ENCODE measurements at places on chromosomes 2 and 18.

DNA sequence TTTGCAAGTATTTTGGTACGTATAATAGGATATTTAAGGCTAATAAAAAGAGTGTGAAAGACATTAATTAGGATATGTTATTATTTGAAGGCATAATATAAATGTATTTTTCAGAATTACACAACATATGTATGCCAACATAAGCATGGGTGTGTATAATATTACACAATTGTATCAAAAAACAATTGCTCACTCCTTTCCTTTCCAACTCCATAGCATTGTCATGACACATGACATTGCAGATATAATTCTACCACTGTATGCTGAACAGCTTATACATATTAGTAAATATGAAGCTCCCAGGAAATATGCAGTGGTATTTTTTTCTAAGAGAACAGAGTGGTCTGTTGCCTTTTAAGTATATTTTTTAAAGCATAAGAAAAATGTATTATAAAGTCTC is 593.1 kb downstream of the TMX3 start:
- peak; percentile 38 for ATAC-seq

- no peak for ATAC-seq
These were observed 246.1 kb downstream of the NRXN1 start for GRCh38 chr2:50785816-50786215.

- ATAC-seq = no peak
These were observed 228.7 kb downstream of the TXNL1 start for GRCh38 chr18:56409736-56410135.

GRCh38 chr2:20674974-20675679 is 8.2 kb downstream of the GDF7 start:
- peak; percentile 45 for ATAC-seq

- no peak for ATAC-seq
These were observed 403 bp downstream of the MAP2 start for GRCh38 chr2:209424199-209424701.

DNA sequence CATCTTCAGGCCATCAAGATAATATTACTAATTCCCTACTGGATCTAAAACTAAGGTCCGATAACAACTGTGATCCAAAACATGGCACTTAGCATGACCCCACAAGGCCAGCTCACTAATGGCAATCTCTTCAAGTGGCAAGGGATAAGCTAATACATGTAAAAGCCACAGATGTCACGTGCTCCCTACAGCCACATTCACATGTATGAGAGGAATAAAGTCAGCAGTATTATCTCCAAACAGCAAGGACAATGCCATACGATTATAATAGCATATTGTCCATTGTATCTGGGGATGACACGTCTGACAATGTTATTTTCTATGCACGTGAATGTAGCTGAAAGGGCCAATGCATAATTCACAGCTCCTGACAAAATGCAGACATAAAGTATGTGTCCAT is 56.0 kb downstream of the KLF7 start:
- ATAC-seq = no peak

DNA sequence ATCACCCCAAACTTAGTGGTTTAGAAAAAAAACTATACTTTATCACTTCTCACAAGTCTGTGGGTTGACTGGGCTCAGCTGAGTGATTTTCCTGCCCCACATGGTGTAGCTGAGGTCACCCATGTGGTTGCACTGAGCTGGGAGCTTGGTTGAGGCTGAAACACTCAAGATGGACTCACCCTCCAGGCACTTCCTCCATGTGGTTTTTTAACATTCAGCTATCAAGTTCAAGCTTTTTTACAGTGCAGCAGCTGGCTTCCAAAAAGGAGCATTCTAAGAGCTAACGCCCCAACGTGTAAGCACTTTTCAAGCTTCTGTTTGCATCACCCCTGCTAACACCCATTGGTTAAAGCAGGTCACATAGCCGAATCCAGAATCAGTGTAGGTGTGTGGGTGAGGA is 105.9 kb upstream of the CREB1 start:
- no peak for ATAC-seq

GRCh38 chr18:47490882-47491281 is 239.4 kb upstream of the SKOR2 start:
- no peak for ATAC-seq

GRCh38 chr2:47819834-47820233 is 36.9 kb downstream of the MSH6 start:
- no peak for ATAC-seq

DNA sequence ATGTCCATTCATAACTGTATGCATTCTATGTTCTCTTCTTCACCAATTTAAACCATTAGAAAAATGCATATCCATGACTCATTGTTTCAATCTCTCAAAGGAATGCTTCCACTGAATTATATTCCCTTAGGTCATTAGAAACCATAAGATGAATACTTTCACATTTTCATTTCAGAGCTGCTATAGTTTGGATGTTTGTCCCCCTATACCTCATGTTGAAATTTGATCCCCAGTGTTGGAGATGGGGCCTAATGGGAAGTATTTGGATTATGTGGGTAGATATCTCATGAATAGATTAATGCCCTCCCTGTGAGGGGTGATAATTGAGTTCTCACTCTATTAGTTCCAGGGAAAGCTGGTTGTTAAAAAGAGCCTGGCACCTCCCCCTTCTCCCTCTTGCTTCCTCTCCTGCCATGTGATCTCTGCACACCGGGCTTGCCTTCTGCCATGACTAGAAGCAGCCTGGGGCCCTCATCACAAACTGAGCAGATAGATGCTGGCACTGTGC is 35.7 kb downstream of the THUMPD2 start:
- no peak for ATAC-seq

DNA sequence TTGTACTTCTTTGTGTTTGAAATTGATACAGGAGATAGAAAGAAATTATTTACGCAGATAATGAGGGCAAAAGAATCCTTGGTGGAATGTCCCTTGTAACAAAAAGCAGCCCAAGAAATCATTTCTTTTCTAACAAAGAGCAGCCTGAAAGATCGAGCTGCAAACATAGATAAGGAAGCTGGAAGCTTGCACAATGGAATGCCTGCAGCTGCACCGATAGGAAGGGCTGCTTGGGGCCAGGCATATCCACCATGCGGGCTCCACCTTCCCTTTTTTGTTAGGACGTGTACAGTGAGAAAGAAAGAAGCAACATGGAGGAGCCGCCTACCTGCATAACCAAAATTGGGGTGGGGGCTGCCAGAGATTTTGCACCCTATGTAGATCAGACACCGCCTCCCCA is 568.7 kb downstream of the METTL4 start:
- ATAC-seq = no peak

GRCh38 chr2:37635504-37636380 is 35.7 kb downstream of the CDC42EP3 start:
- ATAC-seq = peak; percentile 92

DNA sequence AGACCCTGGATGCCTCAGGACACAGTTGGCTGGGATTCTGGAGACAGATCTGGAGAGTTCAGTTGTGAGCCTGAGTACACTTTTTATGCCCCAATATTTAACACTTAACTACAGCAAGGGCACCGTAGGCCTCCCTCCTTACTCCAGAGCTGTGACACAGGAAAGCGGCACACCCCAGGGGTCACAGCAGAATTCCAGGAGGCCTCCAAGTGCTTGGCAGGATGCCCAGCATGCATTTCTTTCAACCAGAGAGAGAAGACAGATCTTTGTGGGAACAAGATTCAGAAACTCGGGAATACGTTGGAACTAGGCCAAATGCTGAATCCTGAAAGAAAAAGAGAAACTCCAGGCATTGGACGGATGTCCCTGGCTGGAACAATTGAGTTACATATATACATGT is 199.2 kb upstream of the NT5C1B start:
- no peak for ATAC-seq

- ATAC-seq = no peak
These were observed 94.8 kb upstream of the SPATS2L start for GRCh38 chr2:200211643-200212042.

GRCh38 chr2:216015722-216016464 is 2.5 kb upstream of the MREG start:
- no peak for ATAC-seq

- no peak for ATAC-seq
These were observed 2.9 kb upstream of the TLX2 start for GRCh38 chr2:74511104-74511989.

DNA sequence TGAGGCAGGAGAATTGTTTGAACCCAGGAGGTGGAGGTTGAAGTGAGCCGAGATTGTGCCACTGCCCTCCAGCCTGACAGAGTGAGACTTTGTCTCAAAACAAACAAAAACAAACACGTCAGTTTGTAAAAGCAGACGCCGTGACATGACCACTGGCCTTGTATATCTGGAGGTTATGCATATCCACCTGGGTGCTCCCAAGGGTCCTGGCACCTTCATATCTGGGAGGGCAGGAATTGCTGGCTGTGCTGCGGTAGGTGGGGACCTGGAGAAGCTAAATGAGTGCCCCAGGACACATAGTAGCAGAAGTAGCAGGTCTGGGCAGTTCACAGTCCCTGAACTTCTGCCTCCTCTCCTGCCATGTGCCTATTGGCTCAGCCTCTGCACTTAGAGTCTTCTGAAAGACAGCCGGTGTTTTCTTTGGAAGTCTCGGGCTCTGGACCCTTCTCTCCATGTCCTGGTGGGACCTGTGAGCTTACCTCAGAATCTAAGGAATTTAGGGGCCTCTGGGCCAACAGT is 30.9 kb upstream of the IL1R2 start:
- peak; percentile 24 for ATAC-seq

DNA sequence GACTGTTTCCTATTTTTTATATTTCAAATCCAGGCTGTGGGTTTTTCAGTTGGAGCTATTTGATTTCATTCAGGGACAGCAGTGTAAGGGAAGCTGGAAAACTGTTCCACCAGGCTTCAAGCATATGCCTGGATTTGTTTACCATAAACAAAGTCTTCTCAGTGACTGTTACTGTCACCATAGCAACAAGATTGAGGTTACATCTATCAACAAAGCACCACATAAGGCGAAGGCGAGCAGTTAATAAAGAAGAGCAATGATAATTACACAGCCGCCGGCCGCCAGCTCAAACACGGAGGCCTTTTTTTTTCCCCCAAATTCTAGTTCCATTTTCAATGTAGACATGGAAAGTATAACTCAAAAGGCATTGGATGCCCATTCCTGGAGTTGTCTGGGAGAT is 553.7 kb upstream of the SYT4 start:
- ATAC-seq = no peak

- ATAC-seq = no peak
These were observed 24.9 kb downstream of the EPB41L3 start for GRCh38 chr18:5518899-5519371.

DNA sequence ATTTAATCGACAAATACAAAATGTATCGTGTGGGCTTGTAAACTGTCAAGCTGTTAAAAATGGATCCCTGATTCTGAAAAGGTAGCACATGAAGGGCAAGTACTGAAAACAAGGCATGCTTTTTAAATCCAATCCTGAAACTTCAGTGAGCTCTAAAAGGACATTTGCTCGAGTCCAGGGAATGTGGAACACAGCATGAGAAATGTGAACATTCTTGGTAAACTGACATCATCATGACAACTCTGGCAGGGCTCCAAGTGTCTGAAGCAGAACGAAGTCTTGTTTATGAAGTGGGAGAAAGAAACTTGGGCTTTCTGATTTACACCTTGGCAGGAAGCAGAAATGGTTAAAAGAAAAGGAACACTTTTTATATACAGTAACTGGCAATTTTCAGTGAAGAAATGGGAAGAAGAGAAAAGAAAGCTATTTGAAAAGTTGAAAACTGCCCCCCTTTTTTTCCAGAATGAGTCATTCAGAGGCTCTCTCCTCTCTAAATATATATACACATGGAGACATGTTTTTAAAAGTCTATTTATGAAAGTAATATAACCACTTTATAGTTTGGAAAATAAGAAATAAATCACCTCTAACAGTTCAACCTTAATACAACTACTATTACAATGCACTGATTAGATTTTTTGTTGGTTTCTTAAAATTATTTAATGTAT is 120.8 kb downstream of the GAREM1 start:
- ATAC-seq = no peak

DNA sequence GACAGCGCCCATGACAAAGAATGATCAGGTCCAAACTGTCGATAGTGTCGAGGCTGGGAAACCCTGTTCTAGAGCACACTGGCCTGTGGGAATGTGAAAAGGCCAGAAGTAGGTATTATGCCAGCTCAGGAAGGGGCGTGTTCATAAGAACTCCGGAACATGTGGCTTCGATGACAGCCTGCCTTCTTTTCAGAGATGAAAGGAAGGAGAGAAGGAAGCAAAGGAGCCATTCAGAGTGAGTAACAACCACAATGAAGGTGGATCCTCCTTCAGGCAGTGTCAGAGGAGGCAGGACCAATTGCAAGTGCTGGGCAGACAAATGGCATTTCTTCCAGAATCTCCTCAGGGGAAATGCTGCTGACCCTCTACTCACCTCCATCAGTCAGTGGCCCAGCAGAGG is 58.5 kb downstream of the NCKAP5 start:
- peak; percentile 62 for ATAC-seq

GRCh38 chr2:241773511-241774418 is 2.9 kb upstream of the GAL3ST2 start:
- ATAC-seq = peak; percentile 17

DNA sequence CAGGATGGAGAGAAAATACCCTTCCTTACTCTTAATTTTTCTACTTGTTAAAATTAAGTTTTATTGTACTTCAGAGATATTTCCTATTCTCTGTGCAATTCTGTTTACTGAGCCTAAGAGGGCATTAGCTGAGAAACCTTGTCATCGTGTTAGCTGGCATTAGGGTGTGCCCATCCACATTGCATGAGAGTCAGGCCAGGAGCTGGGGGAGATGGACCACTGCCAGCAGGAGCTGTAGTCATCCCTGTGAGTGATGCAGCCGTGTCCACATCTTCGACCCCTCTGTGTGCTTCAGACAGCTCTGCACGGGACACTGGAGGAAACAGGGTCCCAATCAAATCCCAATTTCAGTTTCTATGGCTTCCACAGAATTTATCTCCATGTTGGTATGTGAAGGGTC is 34.2 kb downstream of the ABCA12 start:
- ATAC-seq = peak; percentile 32

- peak; percentile 9 for ATAC-seq
These were observed 1.0 kb downstream of the CXCR4 start for GRCh38 chr2:136116813-136117390.

GRCh38 chr2:58047373-58047935 is 848 bp downstream of the VRK2 start:
- ATAC-seq = no peak
